ENCODE measurements at places on chromosomes 11 and 22.

DNA sequence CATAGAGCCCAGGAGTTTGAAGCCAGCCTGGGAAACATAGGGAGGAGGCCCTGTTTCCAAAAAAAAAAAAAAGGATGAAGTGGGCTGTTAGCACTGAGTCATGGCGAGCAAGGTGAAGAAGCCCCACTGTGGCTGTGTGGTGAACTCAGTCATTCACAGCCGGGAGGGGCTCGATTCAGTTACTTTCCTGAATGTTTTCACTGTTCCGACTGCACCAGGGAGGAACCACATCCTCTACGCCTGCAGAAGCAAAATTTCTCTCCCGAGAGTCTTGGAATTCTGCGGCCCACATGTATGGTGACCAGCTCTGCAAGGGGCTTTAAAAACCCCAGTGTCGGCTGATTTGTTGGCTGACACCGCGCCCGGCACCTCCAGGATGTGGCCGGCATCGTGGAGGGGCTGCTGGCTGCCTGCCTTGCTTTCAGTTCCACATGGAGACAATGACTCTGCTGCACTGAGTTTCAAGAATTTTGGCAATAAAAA lies 27.8 kb upstream of the GRAMD4 start:
- DNase-seq: peak; percentile 16

DNA sequence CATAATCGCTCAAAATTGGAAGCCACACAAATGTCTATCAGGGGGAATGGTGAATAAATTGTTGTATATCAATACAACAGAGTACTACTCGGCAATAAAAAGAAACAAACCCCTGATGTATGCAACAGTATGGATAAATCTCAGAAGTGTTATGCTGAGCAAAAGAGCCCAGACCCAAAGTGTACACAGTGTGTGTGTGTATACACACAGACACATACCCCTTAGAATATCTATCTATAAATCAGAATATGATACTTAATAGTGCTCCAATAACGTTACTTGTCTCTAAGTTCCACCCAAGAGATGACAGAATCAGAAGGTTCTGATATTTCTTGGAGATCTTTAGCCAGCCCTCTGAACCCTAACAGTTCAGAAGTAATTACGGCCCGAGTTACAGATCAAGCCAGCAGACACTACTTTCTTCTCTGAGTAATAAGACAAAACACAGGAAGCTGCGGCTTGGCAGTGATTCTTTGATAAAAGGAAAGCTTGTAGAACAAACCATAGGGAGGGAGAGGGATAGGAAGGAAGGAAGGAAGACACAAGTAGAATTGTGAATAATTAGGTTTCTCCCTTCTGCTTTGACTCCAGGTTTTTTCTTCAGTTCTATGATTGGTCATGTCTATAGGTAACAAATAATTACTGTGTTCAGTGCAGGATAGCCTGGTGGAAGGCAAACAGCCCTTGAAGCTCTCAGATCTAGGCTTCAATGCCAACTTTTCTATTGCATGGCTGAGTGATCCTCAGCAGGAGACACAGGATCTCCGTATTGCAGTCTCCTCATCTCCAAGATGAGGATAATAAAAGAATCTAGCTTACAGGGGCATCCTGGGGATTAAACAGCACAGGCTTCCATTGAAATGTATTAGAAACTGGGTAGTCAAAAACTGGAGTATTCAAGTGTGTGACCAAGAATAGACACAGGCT lies 75.6 kb upstream of the TEAD1 start:
- no peak for DNase-seq

- DNase-seq: no peak
Observed at GRCh38 chr11:116955949-116956348, 118.5 kb upstream of the APOA1 start.

- no peak for DNase-seq
Observed at GRCh38 chr11:118705791-118706545, 26.5 kb upstream of the TREH start.

DNA sequence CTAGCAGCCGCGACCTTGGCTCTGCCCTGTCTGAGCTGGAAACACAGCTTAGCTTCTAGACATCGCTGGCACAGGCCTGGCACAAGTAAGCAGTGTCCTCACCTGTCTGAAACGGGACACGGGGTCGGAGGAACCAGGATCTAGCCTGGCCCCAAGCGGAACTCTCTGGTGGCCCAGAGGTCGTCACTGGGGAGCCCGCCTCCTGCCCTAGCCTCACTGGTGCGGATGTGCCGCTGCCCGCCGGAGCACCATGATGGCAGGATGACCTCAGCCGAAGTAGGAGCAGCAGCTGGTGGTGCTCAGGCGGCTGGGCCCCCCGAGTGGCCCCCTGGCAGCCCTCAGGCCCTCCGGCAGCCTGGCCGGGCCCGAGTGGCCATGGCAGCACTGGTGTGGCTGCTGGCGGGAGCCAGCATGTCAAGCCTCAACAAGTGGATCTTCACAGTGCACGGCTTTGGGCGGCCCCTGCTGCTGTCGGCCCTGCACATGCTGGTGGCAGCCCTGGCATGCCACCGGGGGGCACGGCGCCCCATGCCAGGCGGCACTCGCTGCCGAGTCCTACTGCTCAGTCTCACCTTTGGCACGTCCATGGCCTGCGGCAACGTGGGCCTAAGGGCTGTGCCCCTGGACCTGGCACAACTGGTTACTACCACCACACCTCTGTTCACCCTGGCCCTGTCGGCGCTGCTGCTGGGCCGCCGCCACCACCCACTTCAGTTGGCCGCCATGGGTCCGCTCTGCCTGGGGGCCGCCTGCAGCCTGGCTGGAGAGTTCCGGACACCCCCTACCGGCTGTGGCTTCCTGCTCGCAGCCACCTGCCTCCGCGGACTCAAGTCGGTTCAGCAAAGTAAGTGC lies 871 bp downstream of the SLC35E4 start:
- no peak for DNase-seq

- no peak for DNase-seq
Observed at GRCh38 chr11:116855413-116855812, 18.0 kb upstream of the APOA1 start.

- DNase-seq: no peak
Observed at GRCh38 chr11:124758355-124759265, 3.5 kb downstream of the ESAM start.

GRCh38 chr11:121240650-121241303 lies 51.8 kb upstream of the SC5D start:
- DNase-seq: no peak

DNA sequence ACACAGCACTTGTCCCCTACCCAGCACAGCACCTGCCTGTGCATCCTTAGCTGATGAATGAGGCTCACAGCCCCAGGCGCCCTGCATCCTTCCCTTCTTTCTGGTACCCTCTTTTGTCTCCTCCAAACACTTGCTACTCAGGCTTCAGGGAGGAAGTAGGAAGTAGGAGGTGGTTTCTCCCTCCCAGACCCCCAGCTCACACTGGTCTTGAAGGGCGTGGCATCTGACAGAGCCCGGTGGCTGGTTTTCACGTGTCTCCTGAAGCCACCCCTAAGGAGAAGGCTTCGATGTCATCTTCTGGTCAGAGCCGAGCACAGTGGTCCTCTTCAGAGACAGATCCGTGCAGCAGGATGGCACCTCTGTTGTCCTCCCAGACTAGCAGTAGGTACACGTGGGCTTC lies 109.8 kb downstream of the PTPRJ start:
- no peak for DNase-seq

DNA sequence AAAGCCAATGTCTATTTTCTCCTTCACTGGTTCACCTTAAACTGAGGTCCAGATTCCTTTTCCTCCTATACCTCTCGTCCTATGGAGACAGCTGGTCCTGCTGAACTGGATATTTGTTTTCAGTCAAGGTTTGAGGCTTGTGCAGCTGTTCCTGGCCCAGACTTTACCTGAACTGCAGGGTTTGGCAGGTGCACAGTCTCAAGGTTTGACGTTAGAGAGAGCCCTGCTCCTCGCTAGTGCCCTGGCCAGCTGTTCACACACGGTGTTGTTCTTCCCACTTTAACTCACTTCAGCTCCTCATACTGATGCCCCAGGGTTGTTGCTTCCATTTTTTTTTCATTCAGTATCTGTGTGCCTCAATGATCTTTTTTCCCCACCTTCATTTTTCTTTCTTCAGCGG lies 74.0 kb upstream of the TTC12 start:
- DNase-seq: no peak

DNA sequence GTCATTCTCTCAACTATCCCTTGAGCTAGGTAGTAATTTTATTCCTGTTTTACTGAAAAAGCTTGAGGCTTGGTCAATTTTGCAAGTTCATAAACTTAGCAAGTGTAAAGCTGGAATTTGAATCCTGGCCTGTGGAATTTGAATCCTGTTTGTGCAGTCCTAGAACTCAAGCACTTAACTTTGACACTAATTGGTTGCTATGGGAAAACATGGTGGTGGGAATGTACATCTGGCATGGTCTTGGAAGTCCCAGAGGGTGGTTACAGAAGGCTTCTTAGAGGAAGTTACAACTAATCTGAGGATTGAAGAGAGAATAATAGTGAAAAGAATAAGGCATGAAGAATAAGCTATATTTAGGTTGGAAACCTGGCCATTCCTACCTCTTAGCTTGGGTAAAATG lies 66.5 kb upstream of the LIN7C start:
- no peak for DNase-seq

DNA sequence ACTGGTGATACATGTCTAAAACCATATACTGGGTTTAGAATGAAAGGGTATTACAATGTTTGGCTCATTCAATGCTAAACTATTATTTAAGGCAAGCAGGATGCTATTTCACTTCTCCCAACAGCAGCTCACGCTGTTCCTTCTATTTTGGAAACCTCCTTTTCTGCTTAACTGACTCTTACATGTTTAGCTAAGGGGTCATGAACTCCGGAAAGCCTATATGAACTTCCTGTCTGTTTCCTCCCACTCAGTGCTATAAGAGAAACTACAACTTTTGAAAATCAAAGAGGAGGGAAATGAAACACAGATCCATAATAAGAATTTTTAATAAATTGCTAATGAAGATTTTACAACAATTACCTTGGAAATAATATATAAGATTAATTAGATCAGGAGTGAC lies 30.9 kb downstream of the SLC36A4 start:
- DNase-seq: no peak

GRCh38 chr11:111736181-111736590 lies 30.0 kb downstream of the PPP2R1B start:
- DNase-seq: no peak

DNA sequence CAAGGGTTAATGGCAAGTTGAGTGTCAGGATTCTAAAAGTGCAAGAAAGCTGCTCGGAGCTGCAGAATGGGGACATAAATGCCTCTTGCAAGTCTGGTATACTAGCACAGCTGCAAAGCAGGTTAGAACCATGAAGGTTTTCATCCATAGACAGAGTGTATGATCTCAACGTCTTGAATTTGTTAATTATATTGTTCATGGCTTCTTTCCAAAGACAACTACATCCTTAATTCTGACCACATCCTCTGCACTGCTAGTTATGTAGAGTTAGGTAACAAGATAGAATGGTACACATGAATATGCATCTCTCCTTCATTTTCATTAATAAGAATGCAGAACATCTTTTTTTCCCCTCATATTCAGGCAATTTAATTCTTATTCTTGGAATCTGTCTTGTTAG lies 34.2 kb downstream of the EXPH5 start:
- DNase-seq: peak; percentile 66

DNA sequence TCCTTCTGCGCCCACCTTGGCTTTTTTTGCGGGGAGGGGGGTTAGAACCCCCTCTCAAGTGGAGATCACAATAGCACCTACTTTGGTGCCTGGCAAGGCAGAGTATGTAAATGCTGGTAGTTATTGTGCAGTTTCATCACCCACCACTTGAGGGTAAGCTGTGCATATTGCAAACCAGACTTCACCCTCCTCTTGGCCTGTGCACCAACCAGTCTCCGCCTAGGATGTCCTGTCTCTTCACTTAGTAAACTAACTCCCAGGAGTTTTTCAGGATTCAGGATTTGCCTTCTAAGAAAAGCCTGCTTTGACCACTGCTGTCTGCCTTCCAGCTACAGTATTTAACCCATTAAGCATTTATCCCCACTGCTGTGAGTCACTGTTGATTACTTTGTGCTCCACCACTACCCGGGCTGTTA lies 2.0 kb upstream of the UBXN1 start:
- DNase-seq: peak; percentile 76

GRCh38 chr11:119087747-119088241 lies 3.1 kb downstream of the HMBS start:
- no peak for DNase-seq

DNA sequence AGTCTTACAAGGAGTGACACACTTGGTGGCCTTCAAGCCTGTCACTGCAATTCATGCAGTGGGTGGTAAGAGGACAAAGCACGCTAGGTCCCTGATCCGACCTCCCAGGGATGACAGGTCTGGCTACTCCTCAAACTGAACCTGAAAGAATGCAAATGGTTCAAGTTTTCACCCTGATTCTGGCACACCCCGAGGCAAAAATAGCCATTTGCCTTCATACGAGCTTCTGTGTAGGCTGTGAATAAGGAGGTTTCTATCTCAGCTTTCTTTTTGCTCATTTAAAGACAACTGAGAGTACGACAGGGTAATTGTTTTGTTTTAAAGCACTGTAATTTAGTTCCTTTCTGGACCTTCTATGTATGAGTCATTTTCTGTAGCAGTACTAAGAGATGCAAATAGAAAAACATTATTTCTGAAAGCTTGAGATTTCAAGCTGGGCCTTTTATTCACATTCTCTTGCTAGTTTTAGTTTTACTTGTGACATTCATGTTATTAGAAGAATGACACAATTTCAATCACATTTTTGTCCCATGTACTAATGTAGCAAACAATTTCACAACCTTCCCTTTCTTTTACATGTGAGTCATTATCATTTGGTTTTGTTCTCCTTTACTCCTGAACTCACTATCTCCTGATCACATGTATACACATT lies 56.6 kb upstream of the FDX1 start:
- no peak for DNase-seq

DNA sequence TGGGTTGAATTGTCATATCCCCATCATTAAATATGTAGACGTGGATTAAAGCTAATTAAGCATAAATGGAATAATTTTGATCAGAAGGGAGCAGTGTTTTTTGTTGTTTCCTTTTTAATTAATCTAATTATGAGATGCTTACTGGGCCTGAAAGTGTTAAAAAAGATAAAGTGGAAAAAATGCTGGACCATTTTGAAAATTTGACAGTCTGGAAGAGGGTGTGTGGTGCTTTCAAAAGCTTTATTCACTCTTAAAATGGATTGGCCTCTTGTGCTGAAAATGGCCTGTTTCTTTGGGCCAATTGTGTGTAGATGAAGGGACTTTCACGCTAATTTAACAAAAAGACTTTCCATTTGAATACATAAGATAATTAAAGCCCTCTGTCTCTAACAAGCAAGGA lies 1.8 kb downstream of the TNRC6B start:
- no peak for DNase-seq

DNA sequence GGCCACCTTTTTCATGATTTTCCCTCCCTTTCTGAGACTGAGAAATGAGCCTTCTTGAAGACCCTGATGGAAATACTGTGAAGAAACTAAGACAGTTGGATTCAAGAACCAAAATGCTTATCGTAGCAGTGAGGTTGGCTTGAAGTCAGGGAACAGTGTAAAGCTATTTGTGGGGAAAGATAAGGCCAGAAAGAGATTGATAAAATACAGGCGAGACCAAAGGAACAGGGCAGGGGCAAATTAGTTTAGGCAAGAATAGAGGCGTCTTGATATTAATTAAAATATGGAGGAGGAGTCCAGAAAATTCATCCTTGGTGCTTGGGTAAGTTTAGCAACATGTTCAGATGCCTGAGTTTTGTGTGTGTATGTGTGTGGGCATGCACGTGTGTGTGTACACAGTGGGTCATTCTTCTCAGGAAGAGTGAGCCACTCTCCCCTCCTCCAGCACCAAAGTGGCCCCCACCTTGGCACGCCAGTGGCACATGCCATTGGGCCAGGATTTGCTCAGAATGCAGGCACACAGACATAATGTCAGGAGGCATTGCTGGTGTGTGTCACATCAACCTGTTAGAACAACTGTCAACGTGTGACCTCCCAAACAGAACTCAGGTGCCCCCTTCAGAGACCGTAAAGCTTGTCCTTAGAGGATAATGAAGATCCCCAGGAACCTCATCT lies 3.9 kb upstream of the EHF start:
- DNase-seq: no peak

Data from HFF-Myc (cell line).